ENCODE measurements at places on chromosomes 2 and 18.
A peak's percentile ranks its signal among the peaks of the same experiment; 100 is the strongest.

DNA sequence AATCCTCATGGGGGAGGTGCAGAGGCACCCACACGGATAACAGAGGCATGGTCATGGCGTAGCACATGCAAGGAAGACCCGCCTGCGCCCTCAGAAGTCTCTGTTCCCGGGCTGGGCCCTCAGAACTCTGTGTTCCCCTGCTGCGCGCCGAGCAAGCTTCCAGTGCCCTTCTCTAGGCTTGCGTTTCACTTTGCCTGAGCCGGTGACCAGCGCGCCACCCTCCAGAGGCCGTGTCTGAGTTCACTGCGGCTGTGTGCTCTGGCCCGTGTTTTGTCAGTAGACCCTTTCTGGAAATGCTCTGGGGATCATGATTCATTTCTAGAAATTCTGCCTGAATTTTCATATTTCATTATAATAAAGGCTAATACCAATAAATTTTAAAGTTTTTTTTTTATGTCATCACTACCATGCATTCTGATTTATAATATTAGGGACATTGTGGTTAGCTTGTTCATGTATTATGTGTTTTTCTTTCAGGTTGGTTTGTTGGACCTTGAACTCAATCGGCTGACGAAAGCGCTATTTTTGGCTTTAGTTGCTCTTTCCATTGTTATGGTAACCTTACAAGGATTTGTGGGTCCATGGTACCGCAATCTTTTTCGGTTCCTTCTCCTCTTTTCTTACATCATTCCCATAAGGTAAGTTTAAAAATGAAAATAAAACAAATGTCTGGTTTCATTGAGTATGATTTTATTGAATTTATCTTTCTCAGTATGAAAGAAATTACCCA, 142.7 kb upstream of the NFATC1 start:
- H3K27ac ChIP-seq, result no peak overlapping the region
- peaks cover 6% of the 10 kb centered on the region for H3K4me1 ChIP-seq

DNA sequence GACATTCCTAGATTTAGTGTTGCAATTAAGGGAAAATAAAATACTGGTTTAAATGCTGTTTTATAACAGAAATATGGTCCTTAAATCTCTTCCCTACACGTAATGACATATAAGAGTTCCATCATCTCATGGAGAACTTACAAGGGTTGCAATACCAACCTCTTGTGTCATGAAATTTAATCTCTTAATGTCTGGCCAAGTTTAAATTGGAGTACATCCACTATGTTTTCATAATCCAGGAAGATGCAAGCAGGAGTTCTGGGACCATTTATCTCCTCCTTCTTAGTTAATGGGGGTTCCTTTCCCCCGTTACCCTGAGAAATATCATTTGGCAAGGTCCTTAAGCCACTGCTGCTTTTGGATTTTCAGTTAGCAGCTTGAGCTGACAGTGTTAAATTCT, 126.0 kb upstream of the ACVR2A start:
- no peaks in the 10 kb centered on the region for H3K36me3 ChIP-seq
- no peak overlapping the region for H3K27ac ChIP-seq
- no peak overlapping the region for H3K4me3 ChIP-seq
- DNase-seq, result no peak

- no peaks in the 10 kb centered on the region for H3K36me3 ChIP-seq
- no peak overlapping the region for H3K4me3 ChIP-seq
These were observed 227.4 kb downstream of the DCC start for GRCh38 chr18:52567360-52567759.

DNA sequence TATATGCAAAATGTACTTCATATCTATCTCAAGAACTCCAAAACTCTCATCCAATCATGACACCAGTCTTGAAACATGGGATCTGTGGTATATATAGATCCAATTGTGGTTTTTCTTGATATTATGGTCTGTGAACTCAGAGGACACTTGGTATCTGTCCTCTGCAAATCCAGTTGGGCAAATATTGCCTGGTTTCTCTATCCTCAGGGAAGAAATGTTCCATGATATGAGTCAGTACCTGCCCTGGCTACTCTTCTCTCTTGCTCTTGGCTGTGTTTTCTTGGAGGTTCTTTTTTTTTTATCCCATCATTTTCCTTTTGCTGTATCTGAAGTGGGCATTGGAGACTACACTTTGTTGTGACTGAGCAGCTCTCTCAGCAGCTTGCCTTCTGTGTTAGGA, 10.9 kb downstream of the NBEAL1 start:
- no peaks in the 10 kb centered on the region for H3K27me3 ChIP-seq
- H3K4me3 ChIP-seq, result no peak overlapping the region
- no peak for DNase-seq
- peaks cover 4% of the 10 kb centered on the region for H3K4me1 ChIP-seq

GRCh38 chr2:104658144-104658835, 195.6 kb upstream of the POU3F3 start:
- no peaks in the 10 kb centered on the region for H3K36me3 ChIP-seq
- H3K27ac ChIP-seq, result no peak overlapping the region
- DNase-seq, result peak; percentile 65
- H3K4me3 ChIP-seq, result no peak overlapping the region
- H3K4me1 ChIP-seq, result no peaks in the 10 kb centered on the region

DNA sequence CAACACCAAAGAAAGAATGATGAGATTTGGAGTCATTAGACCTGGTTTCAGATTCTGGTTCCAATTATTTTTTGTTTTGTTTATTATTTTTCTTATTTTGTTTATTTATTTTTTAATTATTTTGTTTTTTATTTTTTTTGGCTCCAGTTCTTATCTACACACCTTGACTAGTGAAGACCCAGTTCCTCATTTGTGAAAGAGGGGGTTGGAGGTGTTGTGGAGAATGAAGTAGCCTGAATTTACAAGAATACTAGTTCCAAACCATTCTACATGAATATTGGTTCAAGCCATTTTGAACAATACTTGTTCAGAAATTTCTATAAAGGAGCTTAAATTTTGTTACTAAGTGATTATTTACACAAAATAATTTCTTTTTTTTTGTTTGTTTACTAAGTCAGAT, 6.9 kb upstream of the KCNJ13 start:
- peaks cover 5% of the 10 kb centered on the region for H3K4me1 ChIP-seq
- H3K4me3 ChIP-seq, result no peak overlapping the region
- H3K36me3 ChIP-seq, result no peaks in the 10 kb centered on the region

GRCh38 chr2:24337890-24338289, 22.4 kb downstream of the ITSN2 start:
- H3K4me3 ChIP-seq, result no peak overlapping the region
- no peaks in the 10 kb centered on the region for H3K27me3 ChIP-seq
- H3K36me3 ChIP-seq, result no peaks in the 10 kb centered on the region
- peaks cover 9% of the 10 kb centered on the region for H3K4me1 ChIP-seq
- DNase-seq, result no peak
- no peak overlapping the region for H3K27ac ChIP-seq

DNA sequence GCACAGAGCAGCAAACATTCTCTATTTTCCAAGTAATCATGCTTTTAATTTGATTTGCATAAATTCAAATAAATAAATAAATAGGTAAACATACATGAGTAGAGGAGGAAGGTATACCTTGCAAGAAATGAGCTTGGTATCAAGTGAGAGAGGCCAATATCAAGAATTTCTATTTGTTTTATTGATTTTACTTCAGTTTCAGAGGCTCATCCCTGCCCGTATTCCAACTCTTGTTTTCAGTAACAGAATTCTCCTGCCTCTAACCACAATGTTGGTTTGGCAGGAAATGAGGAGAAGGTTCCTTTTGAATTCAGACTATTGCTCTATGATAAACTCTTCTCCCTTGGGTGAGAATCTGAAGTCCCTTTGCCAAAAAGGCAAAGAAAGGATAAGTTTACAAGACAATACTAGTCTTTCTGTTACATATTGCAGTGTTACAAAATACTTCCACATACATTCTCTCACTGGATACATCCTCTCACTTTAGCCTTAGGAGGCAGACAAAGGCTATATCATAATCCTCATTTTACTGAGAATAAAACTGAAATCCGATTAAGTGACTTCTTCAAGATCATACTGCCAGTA, 68.3 kb upstream of the ZNF397 start:
- H3K4me3 ChIP-seq, result no peak overlapping the region
- H3K27ac ChIP-seq, result no peak overlapping the region
- H3K36me3 ChIP-seq, result no peaks in the 10 kb centered on the region
- DNase-seq, result no peak

GRCh38 chr2:223264541-223265193, 212.7 kb downstream of the KCNE4 start:
- no peak for DNase-seq
- no peaks in the 10 kb centered on the region for H3K4me1 ChIP-seq
- H3K27ac ChIP-seq, result no peak overlapping the region
- no peaks in the 10 kb centered on the region for H3K27me3 ChIP-seq

GRCh38 chr2:72757177-72757775, 68.6 kb downstream of the EXOC6B start:
- peaks cover 23% of the 10 kb centered on the region for H3K4me1 ChIP-seq
- no peak overlapping the region for H3K4me3 ChIP-seq
- DNase-seq, result peak; percentile 52
- H3K36me3 ChIP-seq, result no peaks in the 10 kb centered on the region

DNA sequence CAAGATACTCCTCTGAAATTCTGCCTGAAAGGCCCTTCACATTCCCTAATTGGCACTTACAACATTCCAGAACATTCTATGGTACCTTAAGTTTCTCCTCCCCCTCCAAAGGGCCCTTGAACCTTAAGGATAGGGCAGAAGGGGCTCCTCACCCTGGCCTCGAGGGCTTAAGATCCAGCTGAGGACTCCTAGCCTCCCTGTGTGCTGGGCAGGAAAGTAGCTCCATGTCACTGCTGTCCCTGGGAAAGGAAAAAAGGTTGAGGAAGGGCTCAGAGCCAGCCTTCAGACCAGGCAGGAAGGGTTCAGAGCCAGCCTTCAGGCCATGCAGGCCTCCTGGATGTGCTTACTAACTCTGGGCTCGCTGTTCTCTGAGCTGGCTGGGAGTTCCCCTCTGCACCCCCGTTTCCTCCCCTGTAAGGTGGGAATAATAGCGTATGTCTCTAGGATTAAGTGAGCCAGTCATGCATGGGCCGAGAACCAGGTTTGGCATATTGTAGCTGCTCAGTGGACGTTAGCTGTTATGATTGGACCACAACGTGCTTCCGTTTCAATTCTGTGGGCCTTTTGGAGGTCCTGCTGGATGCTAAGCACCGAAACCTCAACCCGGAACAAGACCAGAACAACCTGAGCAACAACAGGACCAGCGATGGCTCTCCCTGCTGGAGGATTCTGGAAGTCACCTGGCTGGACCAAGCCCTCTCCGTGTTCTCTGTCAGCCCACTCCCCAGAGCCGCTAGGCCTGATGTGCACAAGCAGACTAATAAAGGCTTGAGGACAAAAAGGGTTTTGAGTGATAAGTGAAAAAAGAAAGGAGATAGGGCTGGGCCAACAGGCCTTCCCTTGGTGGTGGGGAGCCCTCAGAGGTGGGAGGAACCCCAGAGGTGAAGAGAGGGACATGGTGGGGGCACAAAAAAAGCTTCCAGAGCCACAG, 1.0 kb upstream of the B3GNT7 start:
- no peaks in the 10 kb centered on the region for H3K27me3 ChIP-seq
- H3K4me3 ChIP-seq, result peak overlapping the region; percentile 60
- H3K27ac ChIP-seq, result no peak overlapping the region
- no peaks in the 10 kb centered on the region for H3K36me3 ChIP-seq
- no peak for DNase-seq

GRCh38 chr2:24439280-24439970, 51.6 kb upstream of the NCOA1 start:
- H3K4me3 ChIP-seq, result no peak overlapping the region
- no peaks in the 10 kb centered on the region for H3K36me3 ChIP-seq
- H3K27me3 ChIP-seq, result no peaks in the 10 kb centered on the region
- DNase-seq, result no peak
- H3K4me1 ChIP-seq, result peaks cover 8% of the 10 kb centered on the region

GRCh38 chr2:73292906-73293533, 328 bp downstream of the EGR4 start:
- peak overlapping the region; percentile 56 for H3K4me3 ChIP-seq
- no peak for DNase-seq
- no peaks in the 10 kb centered on the region for H3K36me3 ChIP-seq
- H3K4me1 ChIP-seq, result no peaks in the 10 kb centered on the region

- H3K4me1 ChIP-seq, result no peaks in the 10 kb centered on the region
- H3K36me3 ChIP-seq, result no peaks in the 10 kb centered on the region
These were observed 228.3 kb downstream of the TWIST2 start for GRCh38 chr2:239075918-239076758.

- H3K27ac ChIP-seq, result no peak overlapping the region
- no peaks in the 10 kb centered on the region for H3K36me3 ChIP-seq
- H3K4me3 ChIP-seq, result no peak overlapping the region
- no peaks in the 10 kb centered on the region for H3K27me3 ChIP-seq
- no peaks in the 10 kb centered on the region for H3K4me1 ChIP-seq
These were observed 142.4 kb downstream of the NEDD4L start for GRCh38 chr18:58186258-58186948.

GRCh38 chr18:79566771-79567431, 112.7 kb upstream of the CTDP1 start:
- no peak overlapping the region for H3K4me3 ChIP-seq
- no peaks in the 10 kb centered on the region for H3K36me3 ChIP-seq

GRCh38 chr2:158772306-158773078, 22.6 kb upstream of the DAPL1 start:
- no peak overlapping the region for H3K27ac ChIP-seq
- no peaks in the 10 kb centered on the region for H3K27me3 ChIP-seq
- H3K36me3 ChIP-seq, result no peaks in the 10 kb centered on the region
- H3K4me1 ChIP-seq, result no peaks in the 10 kb centered on the region
- no peak overlapping the region for H3K4me3 ChIP-seq
- DNase-seq, result no peak

DNA sequence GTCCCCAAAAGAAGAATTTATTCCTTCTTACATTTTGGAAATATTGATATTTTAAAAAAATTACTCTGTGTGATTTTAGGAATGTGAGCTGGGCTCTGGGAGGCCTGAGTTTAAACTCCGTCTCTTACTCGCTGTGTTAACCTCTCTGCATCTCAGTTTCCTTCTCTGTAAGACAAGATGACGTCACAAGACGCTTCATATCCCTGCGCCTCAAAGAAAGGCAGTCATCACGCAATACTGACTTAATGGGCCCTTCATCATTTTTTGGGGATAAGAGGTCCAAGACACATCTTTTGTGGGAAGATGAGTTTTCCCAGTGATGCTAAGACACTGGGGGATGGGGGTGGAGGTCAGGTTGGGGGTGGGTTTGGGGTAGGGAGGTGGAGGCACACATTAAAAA, 320.4 kb downstream of the AFF3 start:
- no peak overlapping the region for H3K27ac ChIP-seq
- no peak for DNase-seq
- no peaks in the 10 kb centered on the region for H3K4me1 ChIP-seq
- no peaks in the 10 kb centered on the region for H3K27me3 ChIP-seq
- H3K4me3 ChIP-seq, result no peak overlapping the region

- H3K36me3 ChIP-seq, result no peaks in the 10 kb centered on the region
- no peaks in the 10 kb centered on the region for H3K27me3 ChIP-seq
- H3K4me1 ChIP-seq, result peaks cover 4% of the 10 kb centered on the region
- no peak for DNase-seq
These were observed 70.3 kb downstream of the BCL2L11 start for GRCh38 chr2:111190816-111191540.

- no peaks in the 10 kb centered on the region for H3K4me1 ChIP-seq
- H3K4me3 ChIP-seq, result no peak overlapping the region
- no peaks in the 10 kb centered on the region for H3K27me3 ChIP-seq
- DNase-seq, result no peak
- no peak overlapping the region for H3K27ac ChIP-seq
These were observed 73.4 kb upstream of the SMAD7 start for GRCh38 chr18:49023938-49024803.

GRCh38 chr2:172230889-172231401, 128.2 kb upstream of the DLX2 start:
- no peak for DNase-seq
- no peaks in the 10 kb centered on the region for H3K27me3 ChIP-seq

- H3K27ac ChIP-seq, result no peak overlapping the region
- H3K4me3 ChIP-seq, result no peak overlapping the region
- no peaks in the 10 kb centered on the region for H3K36me3 ChIP-seq
- peaks cover 6% of the 10 kb centered on the region for H3K4me1 ChIP-seq
- H3K27me3 ChIP-seq, result no peaks in the 10 kb centered on the region
These were observed 73.4 kb downstream of the CDCA7 start for GRCh38 chr2:173427887-173428668.
